NCI-H1048 (cell line): ENCODE measurements at places on chromosomes 1 and 21.
A peak's percentile ranks its signal among the peaks of the same experiment; 100 is the strongest.

GRCh38 chr1:78375996-78376395 is 114.8 kb upstream of the PTGFR start:
- no peak for DNase-seq

GRCh38 chr1:221839782-221840395 is 98.0 kb upstream of the DUSP10 start:
- DNase-seq: no peak

DNA sequence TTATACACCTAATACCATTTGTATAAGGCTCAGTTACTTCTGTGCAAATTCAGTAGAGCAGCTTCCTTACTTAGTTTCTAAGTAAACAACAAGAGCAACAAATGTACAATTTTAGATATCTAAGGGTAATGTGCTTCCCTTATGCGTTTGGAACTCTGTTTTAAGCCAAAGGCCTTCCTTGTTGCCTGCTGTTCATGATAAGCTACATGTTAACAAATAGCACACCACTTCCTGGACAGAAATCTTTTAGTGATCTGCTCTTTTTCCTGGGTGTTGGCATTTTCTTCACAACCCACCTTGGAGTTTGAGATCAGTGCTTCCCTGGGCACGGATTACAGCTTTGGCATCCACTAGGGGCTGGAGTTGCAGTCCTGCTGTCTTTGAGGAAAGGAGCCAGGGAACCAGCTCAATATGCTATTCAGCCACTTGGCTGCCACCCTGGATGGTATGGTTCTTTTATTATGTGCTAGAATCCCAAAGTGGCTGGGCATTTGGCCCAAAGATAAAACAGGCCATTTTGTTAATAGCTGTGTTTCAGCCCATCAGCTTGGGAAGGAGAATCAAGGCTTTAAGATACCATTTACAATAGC is 55.6 kb upstream of the ADAR start:
- no peak for DNase-seq

DNA sequence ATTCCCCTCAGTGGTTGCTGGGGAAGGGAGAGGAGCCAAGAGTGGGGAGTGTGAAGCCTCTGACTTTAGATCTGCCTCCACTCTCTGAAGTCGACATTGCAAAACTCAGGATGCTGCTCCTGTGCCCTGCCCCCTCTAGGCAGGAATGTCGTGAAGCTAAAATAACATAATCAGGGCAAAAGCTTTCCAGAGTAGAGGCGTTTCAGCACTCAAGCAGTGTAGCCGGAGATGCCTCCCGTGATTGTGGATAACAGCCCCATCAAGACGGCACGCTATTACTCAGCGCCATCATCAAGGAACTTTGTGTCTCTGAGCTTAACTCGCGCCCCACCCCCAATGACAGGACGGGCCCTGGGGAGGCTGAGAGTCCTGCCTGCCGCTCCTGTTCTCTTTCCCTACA is 60.0 kb downstream of the FBXO2 start:
- no peak for DNase-seq

DNA sequence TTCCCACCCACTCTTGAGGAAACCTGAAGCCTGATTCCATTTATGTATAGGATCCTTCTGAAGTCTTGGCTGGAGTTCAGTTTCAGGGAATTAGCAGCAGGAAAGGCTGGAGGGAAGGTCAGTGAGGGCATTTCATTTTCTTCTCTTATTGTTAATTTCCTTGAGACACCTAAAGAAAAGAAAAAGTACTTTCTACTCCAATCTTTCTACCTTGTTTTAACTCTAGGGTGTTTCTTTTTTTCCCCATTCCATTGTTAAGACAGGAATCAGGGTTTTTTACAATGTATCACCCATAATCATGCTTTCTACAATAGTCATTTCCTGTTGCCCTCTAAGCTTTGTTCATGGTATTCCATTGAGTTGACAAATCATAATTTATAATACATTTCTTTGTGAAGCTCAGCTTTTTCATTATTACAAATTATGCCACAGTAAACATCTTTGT is 27.4 kb downstream of the SNRPE start:
- DNase-seq: no peak

- DNase-seq: no peak
Observed at GRCh38 chr1:153360592-153361479, 3.2 kb downstream of the S100A9 start.

GRCh38 chr1:248807067-248807737 is 18.5 kb downstream of the SH3BP5L start:
- peak; percentile 17 for DNase-seq

- no peak for DNase-seq
Observed at GRCh38 chr1:32179193-32179442, 357 bp upstream of the TXLNA start.

GRCh38 chr1:156106624-156107488 is 7.7 kb upstream of the LMNA start:
- DNase-seq: no peak

GRCh38 chr1:914131-914890 is 9.4 kb upstream of the SAMD11 start:
- no peak for DNase-seq

- DNase-seq: no peak
Observed at GRCh38 chr1:23209770-23210169, 7.5 kb downstream of the HTR1D start.

DNA sequence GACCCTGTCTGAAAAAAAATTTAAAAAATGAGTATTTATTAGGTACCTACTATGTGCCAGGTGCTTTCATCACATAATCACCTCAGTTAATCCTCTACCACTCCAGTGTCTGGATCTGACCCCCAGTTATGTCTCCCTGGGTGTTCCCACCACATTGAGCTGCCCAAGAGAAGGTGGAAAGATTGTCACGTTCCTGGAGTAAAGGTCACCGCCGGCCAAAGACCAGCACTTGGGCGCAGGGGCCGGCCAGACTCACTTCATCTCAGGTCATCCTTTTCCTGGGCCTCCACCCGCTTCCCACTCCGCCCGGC is 714 bp downstream of the PYCR2 start:
- DNase-seq: no peak

DNA sequence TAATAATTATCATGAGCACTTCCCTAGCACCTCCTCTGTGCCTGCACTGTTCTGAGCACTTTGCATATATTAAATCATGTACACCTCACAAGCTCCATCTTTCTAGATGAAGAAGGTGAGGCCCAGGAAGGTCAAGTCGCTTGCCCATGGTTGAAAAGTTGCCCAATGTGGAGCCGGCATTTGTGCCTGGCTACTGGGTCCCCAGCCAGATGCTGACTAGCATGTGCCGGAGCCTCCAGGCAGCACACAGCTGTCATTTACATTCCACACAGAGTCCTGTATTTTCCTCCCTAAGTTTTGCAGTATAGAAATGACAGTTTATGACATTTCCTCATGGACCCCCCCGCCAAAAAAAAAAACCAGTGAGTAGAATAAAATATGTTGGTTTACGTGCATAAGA is 94.3 kb downstream of the BCAR3 start:
- no peak for DNase-seq

- DNase-seq: no peak
Observed at GRCh38 chr1:208923456-208923855, 660.1 kb upstream of the CAMK1G start.

- DNase-seq: no peak
Observed at GRCh38 chr1:230170153-230170547, 103.1 kb downstream of the GALNT2 start.
